SHP77 (cell line): ENCODE measurements at places on chromosomes 12 and 14.

DNA sequence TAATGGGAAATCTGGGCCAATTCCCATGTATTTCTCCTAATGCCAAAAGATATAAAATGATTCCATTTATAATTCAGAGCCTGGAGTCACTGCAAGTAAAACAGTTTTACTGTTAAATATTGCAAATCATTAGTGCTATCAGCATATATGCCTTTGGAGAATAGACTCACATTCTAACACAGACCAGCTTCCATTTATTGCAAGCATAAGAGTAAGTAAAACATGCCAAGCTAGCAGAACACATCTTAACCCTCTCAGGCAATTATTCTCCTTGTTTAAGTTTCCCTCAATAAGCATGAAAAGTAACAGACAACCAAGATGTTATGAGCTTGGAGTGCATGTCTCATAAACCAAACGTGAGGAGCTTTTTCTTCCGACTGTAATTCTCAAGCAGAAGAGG lies 173.9 kb upstream of the GRIP1 start:
- DNase-seq: no peak

DNA sequence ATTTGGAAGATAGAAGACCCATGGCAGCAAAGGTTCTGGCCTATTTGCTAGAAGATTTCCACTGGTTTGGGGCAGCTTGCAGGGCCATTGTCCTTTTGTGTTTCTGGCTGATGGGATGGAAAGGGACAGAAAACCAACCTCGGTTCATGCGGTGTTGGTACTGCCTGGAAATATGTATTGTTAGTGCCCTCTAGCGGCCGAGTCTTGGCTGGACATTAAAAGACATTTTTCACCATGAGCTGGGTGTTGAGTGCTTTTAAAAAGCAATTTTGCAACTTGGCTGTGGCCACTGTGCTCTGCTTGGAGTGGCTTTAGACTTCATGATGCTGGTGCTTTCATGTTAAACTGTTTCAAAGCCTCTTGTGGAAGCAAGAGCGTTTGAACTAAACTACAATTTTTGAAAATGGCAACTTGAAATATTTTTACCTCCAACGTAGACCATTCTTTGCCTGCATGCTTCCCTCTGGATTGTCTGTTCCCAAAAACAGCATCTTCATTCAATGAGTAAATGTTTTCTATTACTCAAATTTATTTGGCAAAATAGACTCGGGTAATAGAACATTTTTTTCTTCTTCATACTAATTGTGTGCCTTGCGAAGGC lies 102.7 kb upstream of the TBX5 start:
- peak; percentile 79 for DNase-seq

- no peak for DNase-seq
Measured at GRCh38 chr14:83873669-83874068, 1656.3 kb upstream of the FLRT2 start.

DNA sequence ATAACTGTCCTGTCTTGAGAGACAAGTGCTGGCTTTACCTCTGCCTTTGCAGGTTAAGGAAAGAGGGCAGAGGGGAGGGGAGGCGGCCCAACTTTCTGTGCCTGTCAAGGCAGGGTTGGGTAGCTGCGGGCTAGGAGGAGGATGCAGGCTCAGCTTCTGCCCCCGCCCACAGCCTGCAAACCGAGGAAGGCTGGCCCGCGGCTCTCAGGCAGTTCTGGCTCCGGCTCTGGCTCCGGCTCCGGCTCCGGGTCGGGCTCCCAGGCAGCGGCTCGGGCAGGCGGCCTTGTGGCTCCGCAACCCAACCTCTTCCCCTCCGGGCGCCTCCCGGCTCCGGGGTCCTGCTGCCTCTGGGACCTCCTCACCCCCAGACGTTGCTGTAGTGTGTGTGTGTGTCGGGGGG lies 92.9 kb downstream of the TMEM30B start:
- DNase-seq: no peak

DNA sequence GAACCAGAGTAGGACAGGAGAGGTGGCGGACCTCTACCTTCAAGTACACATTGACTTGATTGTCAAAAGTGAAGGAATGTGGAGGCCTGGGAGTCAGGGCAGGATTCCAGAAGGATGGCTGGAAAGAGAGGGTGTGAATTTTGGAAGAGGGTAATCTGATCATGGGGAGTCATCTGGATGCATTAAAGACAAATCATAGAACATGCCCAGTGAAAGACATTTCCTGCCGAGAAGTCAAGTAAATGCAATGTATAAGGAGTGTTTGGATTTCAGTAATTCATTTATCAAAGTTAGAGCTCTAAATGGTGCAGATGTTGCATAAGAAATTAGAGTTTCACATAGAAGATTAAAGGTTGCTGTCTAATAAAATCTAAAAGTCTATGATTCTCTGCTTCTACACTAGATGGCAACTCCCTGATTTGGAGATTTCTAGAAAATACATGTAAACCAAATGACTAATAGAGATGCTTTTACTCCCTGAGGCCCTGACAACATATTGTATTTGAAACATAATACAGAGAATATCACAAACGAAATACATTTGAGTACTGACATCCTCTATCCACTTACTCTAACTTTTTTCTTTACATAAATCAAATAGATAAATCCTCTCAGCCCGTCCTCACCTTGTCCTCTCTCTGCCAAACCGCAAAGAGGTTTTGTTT lies 91.3 kb downstream of the KCNA5 start:
- DNase-seq: no peak

GRCh38 chr12:12960639-12961209 lies 8.8 kb upstream of the GPRC5D start:
- no peak for DNase-seq

DNA sequence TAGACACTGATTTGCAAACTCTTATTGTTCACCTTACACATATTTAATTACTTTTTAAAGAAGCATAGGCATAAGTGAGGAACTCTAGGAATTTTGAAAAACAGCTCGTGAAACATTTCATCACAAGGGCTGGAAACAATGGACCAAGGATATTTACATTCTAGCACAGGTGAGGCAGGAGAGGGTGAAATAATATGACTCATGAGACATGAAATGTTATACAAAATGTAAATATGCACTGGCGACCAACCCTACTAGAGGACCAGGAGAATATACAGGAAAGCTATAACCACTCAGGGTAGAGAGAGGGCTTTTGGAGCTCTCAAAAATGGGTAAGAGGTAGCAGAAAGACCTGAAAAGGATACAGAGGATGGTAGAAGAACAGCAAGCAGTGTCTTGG lies 115.3 kb downstream of the PTGER2 start:
- DNase-seq: no peak

DNA sequence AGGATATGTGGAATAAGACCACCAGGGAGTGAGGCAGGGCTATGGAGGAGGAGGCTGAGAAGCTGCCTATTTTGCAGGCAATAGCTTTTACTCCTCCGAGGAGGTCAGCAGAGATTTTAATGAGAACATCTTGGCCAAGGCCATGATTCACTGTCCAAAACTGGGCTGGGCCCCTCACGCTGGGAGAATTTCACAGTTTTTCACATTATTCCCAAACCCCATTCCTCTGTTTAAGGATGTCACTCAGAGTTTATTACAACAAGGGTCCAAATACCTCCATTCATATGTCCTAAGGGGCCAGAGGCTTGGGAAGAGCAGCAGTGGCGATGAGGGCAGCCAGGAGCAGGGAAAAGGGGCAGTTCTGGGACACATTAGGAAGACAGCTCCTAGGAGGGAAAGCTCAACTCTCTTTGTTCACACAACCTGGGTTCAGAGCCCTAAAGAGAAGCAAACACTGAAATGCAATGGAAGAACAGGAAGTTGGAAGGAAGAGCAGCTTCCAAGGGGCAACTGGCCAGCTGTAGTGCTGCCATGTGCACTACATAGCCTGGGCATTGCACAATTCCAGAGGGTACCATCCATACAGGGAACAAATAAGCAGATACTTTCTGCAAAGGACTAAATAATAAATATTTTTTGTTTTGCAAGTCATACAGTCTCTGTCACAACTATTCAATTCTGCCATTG lies 283.2 kb downstream of the NUAK1 start:
- no peak for DNase-seq

GRCh38 chr14:52360831-52361230 lies 46.7 kb downstream of the PTGER2 start:
- no peak for DNase-seq

- DNase-seq: no peak
Measured at GRCh38 chr12:126534495-126534894, 1469.3 kb downstream of the AACS start.

GRCh38 chr14:22657861-22658260 lies 13.7 kb upstream of the OR6J1 start:
- no peak for DNase-seq

GRCh38 chr12:10362325-10362724 lies 27.5 kb downstream of the KLRK1 start:
- DNase-seq: no peak

DNA sequence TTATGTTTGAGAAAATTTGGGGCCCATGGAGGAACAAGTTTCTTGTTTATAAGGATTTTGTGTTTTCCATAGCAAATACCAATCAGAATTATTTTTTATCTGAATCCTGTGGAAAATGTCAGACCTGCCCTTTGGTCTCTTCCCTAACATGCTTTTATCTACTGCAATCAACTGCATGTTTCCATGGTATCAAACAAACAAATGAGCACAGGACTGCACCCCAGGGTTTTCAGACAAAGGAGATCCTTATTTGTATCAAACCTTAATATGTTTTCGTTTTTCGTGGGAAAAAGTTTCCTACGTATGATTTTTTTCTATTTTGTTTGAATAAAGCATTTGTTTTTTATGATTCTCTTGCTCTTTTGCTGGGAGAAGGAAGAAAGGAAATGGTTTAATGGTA lies 91.1 kb downstream of the GPR135 start:
- no peak for DNase-seq

DNA sequence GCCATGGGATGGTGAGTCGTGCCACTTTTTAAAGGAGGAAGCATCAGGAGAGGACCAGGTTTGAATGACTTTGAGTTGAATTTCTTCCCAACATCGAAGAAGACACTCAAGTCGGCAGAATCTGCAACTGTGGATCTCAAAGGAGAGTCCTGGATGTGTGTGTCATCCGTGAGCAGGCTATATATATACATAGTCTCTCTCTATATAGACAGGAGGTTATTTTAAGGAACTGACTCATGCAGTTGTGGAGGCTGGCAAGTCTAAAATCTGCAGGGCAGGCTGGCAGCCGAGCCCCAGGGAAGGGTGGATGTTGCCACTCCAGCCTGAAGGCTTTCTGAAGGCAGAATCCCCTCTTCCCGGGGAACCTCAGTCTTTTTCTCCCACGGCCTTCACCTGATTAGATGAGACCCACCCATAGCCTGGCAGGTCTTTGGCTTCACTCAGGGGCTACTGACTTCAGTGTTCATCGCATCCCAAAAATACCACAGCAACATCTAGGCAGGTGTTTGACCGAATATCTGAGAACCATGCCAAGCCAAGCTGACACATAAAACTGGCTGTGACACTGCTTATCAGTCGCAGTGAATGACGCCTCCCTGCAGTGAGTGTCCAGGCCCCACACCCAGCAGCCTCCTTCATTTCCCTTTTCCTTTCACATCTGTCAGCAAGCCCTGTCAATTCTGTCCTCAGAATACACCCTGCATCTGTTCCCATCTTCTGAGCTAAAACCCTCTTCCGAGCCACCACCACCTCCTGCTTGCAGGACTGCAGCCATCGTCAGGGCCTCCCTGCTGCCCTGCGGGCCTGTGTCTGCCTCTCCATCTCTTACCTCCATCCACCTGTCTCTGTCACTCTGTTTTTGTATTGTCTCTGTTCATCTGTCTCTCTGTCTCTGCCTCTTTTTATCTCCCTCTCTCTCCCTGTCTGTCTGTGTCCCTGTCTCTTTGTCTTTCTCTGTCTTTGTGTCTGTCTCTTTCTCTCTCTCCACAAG lies 54.0 kb downstream of the ZNF664 start:
- DNase-seq: no peak

GRCh38 chr12:100666588-100666987 lies 93.1 kb downstream of the GAS2L3 start:
- no peak for DNase-seq

DNA sequence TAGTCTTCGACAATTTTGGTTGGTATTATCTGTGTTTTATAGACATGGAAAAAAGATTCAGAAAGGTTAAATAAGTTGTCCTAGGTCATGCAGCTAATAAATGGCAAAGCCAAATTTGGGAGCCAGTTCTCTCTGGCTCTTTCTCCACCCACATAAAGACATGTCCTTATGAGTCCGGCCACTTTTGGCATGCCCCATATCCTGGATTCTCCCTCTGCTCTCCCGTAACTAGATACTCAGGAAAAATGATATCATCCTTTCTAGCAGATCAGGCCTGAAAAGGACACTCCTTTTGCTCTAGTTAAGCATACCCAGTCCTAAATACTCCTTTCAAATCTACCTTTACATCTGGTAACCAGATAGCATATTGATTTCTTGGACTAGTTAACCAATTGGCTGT lies 64.4 kb downstream of the TTLL5 start:
- no peak for DNase-seq

GRCh38 chr14:53247596-53248370 lies 94.7 kb upstream of the DDHD1 start:
- DNase-seq: no peak

- no peak for DNase-seq
Measured at GRCh38 chr14:57420986-57421385, 30.6 kb downstream of the NAA30 start.

GRCh38 chr14:66540038-66540437 lies 32.1 kb downstream of the GPHN start:
- DNase-seq: no peak
